ENCODE measurements at places on chromosomes 13 and 19.
A peak's percentile ranks its signal among the peaks of the same experiment; 100 is the strongest.

GRCh38 chr19:34669305-34669704, 7.7 kb downstream of the SCGB2B2 start:
- peak; percentile 53 for DNase-seq

GRCh38 chr13:113171250-113172125, 13.0 kb downstream of the PROZ start:
- DNase-seq: no peak

DNA sequence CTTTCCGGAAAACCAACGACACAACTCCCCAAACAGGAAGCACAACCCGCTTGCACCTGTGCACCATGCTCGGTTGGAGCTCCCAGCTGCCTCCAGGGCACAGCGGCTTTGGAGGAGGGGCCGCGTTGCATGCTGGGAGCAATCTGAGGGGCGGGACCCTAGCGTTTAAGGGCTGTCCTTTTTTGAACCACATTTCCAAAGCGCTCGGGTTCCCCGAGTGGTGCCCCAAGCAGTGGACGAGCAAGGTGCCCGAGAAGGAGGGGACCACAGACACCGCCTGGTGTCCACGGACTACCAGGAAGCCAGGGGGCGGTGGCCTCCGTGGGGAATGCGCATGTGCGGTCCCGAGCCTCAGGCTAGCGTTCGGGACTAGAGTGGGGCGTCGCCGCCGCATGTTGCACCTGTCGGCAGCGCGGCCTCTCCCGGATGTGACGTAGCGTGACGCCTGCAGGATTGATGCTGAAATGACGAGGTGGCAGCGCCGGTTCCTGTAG, 11.9 kb upstream of the ZNF57 start:
- DNase-seq: peak; percentile 18

- no peak for DNase-seq
These were observed 43.2 kb downstream of the SCGB2B2 start for GRCh38 chr19:34633802-34634201.

DNA sequence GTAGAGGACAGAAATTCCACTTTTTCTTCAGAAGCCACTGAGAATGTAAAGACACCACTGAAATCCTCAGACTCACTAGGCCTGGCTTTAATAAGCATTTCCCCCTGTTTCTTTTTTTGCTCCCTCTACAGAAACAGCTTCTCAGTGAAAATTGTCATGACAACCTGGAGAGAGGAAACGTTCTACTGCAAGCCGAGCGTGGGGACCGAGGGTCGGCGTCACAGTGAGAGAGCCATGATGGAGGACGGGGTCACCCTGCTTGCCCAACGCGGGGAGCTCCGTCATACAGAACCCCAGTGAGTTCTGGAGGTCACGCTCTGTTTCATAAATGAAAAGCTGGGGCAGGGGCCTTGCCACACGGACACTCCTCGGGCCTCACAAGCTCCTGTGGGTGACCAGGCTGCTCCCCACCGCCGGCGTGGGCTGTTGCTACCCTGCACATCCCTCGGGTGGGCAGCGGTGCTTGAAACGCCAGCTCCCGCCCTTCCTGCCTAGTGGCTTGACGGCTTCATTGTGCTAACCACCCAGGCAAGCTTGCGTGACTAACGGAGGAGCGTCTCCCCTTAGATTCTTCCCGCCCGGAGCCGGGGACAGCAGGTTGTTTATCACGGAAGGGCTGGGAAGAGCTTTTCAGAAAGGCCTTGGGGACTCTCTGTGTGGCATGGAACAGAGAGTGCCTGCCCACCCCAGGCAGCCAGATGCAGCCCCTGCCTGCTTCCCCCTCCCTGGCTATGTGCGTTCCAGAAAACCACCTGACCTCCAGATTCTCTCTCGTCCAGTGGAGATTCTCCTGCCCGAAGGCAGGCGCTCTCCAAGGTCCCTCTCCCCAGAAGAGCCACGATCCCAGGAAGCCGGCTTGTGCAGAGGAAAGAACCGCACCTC, 153.6 kb downstream of the KATNAL1 start:
- no peak for DNase-seq

DNA sequence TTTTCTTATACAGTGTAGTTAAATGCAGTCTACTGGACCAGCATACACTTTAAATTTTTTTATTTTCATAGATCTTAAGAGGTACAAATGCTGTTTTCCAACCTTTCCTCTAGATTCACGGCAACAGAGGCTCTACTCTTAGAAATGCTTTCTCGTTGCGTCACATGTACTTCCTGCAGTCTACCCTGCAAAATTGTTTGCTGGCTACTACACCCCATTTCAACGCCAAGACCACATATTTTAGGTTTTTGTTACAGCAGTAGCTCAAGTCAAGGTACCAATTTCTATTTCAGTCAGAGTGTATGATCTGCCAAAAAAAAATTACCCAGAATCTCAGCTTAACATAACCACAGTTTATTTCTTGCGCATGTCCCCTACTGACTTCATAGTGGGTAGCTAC, 94.1 kb downstream of the TNFSF13B start:
- DNase-seq: no peak

DNA sequence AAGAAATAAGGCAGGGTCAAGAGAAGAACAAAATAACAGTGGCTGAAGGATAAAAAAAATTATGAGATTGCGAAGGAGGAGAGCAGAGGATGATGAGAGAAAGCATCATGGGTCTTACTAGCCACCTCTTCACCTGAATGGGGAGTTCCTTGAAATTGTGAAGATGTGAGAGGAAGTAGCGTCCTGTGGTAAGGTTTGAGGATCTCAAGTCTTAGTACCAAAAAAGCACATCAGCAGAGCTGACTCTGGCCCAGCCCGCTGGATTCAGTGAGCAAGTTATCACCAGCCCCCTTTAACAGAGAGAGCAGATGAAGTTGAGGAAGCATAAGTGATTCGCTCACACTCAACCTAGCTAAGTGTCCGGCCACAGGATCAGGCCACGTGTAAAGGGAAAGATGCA, 61.8 kb downstream of the RXFP2 start:
- no peak for DNase-seq

DNA sequence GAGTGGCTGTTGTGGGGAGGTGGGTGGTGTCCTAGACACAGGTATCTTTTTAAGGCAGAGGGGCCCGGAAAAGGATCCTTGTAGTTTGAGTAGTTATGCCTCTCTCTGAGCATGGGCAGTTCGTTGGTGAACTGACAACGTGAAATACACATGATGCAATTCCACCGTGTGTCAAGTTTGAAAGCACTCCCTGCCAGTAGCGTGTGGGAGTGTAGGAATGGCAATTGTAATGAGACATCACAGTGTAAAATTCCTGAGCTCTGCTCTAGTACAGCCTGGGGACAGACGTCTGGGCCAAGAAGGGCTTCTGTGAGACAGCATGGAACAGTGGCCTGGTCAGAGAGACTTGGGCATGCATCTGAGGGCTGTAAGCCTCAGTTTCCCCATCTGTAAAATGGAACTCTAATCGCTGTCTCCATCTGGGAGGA, 10.4 kb upstream of the ASF1B start:
- peak; percentile 63 for DNase-seq

DNA sequence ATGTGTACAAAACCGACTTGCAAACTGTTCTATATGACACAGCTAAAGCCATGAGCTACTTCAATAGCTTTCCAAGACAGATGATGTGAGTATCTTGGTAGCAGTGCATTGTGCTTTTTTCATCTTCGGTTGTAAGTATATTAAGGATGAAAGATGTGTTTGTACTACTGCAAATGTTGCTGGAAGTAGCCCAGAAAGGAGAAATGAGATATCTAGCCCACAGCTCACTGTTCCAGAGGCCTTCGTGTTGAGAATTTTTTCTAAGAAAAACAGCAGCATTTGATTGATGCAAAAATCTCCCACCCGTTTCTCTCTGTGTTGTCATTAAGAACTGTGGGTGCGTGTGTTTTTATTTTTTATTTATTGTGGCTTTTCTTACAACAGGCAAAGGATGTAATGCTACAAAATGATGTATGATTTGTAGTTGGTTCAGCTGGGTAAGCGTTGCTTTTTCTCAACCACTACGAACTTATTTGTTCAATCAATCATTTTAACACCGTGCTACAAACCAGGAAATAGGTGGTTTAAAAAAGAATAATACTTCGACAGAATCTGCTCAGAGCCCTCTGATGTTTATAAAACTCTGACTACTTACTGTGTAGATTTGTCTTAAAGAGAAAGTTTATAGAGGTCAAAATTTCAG, 41.6 kb upstream of the RFC3 start:
- no peak for DNase-seq

GRCh38 chr19:18203408-18203862, 407 bp downstream of the RAB3A start:
- no peak for DNase-seq

DNA sequence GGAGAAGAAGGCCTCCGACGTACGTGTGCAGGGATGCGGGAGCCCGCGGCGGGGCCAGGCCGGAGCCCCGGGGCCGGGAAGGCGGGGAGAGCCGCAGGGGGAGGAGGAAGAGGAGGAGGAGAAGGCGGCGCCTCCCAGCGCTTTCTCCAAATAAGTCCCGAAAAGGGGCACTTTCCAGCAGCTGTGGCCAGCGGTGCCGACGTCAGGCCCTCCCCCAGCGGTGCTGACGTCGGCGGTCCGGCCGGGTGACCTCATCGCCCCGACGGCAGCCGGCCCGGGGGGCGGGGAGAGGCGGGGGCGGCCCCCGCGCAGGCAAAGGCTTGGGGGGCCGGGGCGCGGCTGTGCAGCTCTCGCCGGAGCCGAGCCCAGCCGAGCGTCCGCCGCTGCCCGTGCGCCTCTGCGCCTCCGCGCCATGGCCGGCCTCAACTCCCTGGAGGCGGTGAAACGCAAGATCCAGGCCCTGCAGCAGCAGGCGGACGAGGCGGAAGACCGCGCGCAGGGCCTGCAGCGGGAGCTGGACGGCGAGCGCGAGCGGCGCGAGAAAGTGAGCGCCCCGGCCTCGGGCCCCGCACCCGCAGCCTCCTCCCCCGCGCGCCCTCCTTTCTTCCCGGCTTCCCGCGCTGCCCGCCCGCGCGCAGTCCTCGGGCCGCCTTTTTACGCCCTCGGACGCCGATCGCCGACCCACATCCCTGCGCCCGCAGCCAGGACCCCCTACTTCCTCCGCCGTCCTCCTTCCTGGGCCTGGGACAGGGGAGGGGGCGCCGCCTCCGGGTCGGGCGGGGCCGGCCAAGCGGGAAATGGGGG, at the start of gene TPM4:
TPM4 (plus strand) TSS at position 342 of the 804 bp plus-strand sequence; CDS start at position 413, 71 bp downstream.
- DNase-seq: no peak

GRCh38 chr19:48698046-48698445, 2.3 kb downstream of the FUT2 start:
- no peak for DNase-seq

DNA sequence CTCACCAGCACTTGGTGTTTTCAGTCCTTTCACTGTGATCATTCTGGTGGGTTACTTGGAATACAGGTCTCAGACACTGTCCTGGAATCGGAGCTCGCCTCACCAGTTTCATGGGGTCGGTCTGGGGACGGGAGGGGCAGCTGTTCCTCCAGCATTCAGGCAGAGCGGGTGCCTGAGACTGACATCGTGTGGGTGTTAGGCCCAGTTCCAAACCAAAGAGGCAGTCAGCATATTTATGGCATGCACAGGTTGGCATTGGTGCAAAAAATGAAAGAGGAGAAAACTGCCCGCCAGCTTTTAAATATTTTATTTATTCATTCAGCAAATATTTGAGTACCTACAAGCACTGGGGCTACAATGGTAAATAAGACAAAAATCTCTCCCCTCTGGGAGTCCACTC, 20.1 kb downstream of the PLEKHF1 start:
- no peak for DNase-seq

GRCh38 chr19:12750851-12751250, 740 bp upstream of the BEST2 start:
- no peak for DNase-seq

DNA sequence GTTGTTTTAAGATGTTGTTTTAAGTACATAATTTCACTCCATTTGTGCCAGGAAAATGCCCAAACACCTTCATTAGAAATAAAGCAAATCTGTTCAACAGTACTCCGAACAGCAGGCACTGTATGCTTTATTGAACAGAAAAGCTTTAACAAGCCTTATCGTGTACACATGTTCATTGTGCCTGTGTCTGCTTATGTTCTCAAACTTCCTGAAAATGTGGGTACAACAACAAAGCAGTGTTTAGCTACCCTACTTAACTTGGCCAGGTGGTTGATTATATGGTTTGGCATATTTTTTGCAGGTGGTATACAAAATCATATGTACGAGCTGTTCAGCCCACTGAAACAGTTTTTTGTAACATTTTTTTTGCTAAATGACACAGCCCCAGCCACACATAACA, 718.0 kb downstream of the DACH1 start:
- DNase-seq: no peak

DNA sequence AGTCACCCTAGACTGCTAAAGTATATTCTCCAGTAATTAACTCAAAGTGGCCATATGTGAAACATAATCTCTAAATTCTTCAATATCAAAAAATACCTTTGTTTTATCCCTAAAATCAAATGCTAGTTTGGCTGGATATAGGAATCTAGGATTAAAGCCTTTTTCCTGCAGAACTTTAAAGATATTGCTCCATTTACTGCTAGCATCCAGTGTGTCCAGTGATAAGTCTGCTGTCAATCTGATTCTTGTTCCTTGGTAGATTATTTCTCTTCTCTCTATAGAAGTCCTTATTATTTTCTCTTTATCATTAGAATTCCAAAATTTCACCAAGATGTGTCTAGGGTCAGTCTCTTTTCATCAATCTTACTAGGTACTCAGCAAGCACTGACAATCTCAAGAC, 384.6 kb downstream of the FGF14 start:
- no peak for DNase-seq

GRCh38 chr13:59495299-59495698, 668.4 kb downstream of the DIAPH3 start:
- DNase-seq: no peak

DNA sequence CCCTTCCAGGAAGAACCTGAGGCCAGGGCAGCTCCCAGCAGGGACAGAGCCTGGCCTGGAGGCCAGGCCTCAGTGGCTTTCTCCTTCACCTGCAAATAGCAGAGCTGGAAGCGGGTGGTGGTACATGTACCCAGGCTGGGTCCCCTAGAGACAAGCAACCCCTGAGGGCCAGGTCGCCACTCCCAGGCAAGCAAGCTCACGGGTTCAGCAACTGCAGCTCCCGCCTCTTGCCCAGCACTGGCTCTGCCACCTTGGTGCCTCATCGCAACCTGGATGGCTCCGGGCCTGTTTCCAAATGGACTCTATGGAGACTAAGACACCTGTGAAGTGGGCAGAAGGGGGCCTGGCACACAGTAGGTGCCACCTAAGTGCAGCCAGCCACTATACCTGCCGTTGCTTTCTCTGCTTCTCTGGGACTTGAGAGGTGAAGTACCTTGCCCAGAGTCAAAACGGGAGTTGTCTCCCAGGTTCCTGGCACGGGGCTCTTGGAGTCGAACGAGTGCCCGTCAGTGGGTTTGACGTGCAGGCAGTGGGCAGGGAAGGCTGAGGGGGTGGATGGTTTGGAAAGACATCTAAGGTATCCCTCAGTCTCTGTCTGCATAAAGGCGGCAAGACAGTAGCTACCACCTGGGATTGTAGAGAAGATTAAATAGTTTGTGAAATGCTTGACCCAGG, 2.4 kb upstream of the PLPP2 start:
- DNase-seq: no peak

GRCh38 chr13:75861786-75862185, 225.7 kb downstream of the LMO7 start:
- DNase-seq: no peak

- DNase-seq: no peak
These were observed 1.6 kb downstream of the ELAVL3 start for GRCh38 chr19:11479090-11479897.

Measured in T47D (cell line).